ENCODE measurements at places on chromosomes 2 and 18.
A peak's percentile ranks its signal among the peaks of the same experiment; 100 is the strongest.

DNA sequence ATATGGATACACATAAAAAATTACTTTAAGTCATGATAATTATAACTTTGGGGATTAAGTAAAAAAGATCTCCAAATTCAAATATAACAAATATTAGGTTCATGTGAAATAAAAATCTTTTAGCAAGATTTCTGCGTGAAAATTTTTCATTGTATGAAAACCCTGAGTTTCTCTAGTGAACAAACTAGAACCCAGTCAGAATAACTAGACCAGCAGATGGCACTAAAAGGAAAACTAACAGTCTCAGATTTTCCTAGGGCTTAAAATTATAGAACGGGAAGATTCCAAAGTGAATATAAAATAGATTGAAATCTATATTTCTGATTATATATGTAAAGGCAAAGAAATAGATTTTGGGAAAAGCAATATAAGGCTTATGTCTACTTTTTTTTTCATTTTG is 43.3 kb downstream of the TMEM200C start:
- no peak for ATAC-seq

DNA sequence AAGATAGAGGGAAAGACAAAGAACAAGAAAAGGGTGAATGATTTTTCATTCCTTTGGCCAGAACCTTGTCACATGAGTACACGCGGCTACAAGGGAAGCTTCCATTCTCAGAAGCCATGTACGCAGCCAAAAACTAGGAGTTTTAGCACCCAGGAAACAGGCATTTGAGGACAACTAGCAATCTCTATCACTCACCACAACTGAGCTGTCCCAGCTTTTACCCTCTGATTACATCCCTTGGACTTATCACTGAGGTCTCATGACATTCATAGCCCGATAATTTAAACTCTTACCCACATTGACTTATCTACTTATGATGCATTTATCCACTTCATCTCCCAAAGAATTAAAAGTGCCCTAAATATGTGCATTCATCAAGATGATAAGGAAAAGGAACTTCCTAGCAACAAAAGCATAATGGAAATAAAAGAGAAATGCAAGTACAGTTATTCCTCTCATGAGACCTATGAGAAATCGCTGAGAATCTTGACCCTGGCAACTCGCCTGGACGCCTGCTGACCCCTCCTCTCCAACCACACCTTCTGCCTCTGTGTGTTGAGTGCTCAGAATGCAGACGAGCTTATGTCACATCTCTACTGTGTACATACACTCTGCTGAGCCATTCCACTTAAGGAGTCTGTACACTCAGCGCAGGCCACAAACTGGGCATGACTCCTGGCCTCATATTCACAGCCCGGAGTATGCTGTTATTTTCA is 28.7 kb upstream of the MFSD6 start:
- no peak for ATAC-seq

DNA sequence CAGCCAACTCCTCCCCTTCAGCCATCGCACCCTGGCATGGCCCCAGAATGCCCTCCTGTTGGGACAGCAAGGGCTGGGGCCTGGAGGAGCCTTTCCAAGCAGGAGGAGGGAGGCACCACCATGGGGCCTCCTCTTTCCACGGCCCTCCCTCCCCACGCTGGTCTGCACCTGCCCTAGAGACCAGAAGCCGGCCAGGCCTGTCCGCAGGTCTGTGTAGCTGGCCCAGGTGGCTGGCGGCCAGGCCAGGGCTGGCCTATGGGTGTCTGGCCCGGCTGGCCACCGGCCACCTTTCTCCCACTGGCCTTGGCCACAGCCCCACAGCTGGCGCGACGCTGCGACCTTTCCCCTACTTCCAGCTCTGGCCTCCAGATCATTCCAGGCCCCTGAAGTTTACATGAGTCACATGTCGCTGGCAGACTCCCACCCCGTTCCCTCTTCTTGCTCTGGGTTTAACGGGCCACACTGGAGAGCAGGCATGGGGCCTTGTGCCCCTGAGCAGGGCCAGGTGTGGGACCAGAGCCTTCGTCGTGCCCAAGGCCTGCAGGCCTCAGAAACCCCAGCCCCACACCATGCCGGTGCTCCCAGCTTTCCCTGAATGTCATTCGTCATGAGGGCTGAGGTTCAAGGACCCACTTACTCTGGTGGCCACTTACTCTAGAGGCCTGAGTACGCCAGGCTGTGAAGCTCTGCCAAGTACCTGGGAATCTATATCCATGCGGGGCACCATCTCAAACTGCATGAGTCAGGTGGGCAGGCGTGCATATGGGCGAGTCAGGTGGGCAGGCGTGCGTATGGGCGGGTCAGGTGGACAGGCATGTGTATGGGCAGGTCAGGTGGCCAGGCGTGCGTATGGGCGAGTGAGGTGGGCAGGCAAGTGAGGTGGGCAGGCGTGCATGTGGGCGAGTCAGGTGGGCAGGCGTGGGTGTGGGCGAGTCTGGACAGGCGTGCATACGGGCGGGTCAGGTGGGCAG is 33.3 kb upstream of the KLF11 start:
- no peak for ATAC-seq

GRCh38 chr18:52979892-52980291 is 639.9 kb downstream of the DCC start:
- ATAC-seq = no peak

GRCh38 chr18:9913526-9914333 is at the start of gene VAPA:
TSS of gene VAPA (plus strand) at chr18:9914016. CDS start at chr18:9914257, 241 bp downstream.
- ATAC-seq = peak; percentile 84

GRCh38 chr2:37447446-37447845 is 103.0 kb downstream of the QPCT start:
- ATAC-seq = no peak

- no peak for ATAC-seq
Observed at GRCh38 chr2:44635725-44636124, 274.0 kb downstream of the CAMKMT start.

GRCh38 chr2:172931256-172931894 is 144.3 kb upstream of the MAP3K20 start:
- ATAC-seq = no peak

GRCh38 chr18:37546651-37547050 is 18.9 kb downstream of the CELF4 start:
- ATAC-seq = no peak

- ATAC-seq = no peak
Observed at GRCh38 chr2:61193670-61194561, 31.9 kb downstream of the C2orf74 start.

GRCh38 chr2:179655627-179656026 is 205.8 kb downstream of the ZNF385B start:
- ATAC-seq = no peak

- ATAC-seq = no peak
Observed at GRCh38 chr2:143787674-143788073, 658.5 kb downstream of the ARHGAP15 start.

GRCh38 chr2:231568098-231568784 is 24.4 kb upstream of the TEX44 start:
- ATAC-seq = no peak

DNA sequence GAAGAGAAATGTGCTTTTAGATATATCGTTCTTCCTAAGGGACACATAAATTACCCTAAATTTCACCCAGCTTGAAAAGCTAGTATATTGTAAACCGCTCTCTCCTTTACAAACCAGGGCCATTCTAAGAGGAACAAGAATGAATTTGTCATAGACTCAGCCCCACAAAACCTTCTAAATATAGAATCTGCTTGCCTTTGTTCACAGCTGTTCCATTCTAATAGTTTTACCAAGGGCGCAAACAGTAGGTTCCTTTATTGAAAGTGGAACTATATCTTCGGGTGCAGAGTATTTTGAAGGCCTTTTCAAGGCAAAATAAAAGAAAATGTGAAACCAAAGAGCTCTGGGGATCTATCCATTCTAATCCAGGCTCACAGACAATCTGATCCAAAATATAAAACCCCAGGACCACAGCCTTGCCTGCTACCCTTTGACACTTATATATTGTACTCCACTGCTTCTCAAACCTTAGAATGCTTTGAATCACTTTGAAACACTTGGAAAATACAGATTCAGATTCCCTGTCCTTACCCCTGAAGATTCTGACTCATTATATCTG is 316.8 kb downstream of the PAX3 start:
- no peak for ATAC-seq

DNA sequence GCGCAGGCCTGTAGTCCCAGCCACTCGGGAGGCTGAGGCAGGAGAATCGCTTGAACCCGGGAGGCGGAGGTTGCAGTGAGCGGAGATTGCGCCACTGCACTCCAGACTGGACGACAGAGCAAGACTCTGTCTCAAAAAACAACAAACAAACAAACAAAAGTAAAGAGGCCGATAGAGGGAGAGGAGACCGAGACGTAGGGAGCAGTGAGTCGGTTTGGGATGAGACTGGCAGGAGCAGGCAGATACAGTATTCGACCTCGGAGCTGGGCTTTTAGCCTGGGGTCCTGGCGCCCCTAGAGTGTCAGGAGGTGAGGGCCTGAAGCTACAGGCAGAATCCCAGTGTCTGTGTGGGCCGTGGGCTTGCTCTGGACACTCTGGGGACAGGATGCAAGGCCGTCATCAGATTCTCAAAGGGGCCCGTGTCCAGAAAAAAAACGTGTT is 51.2 kb downstream of the SLC4A1AP start:
- no peak for ATAC-seq

DNA sequence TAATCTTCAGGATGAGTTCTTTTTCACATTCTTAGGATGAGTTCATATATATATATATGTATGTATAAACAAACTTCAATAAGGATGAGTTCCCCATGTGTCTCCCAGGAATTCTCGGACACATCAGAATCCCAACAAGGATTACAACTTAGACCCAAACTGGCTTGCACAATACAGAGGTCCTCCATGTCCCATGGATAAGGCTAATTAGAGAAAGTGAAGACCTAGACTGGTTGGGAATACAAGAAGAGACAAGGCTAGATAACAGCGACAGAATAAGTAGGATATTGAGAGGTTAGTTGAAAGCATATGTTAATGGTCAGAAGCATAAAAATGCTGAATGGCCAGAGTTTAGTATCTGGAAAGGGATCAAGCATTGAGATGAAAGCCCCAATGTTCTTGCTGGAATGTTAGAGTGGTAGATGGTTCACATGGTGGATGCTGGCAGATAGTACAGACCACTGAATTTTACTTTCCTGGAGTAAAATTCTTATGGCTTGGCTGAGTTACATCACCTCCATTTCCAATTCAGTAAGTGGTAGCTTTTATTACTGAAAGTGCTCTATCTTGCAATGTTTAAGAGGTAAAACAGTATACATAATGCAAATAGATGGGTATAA is 154.9 kb upstream of the EPHA4 start:
- ATAC-seq = peak; percentile 36

DNA sequence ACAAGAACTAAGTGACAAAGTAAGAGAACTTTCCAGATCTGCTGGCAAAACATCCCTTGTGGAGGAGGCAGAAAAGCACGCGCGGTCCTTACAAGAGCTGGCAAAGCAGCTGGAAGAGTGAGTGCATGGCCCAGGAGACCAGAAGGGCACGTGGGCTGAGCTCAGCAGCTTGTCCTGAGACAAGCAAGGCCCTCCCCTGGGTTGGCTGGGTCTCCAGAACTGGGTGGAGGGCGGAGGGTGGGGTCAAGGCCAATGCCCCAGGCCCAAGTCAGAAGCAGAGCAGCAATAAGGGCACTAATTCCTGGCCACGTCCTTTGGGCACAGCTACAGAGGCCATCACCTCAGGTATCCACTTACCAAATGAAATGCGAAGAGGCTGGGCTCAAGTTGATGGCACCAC is 110.6 kb upstream of the TTC39C start:
- no peak for ATAC-seq

DNA sequence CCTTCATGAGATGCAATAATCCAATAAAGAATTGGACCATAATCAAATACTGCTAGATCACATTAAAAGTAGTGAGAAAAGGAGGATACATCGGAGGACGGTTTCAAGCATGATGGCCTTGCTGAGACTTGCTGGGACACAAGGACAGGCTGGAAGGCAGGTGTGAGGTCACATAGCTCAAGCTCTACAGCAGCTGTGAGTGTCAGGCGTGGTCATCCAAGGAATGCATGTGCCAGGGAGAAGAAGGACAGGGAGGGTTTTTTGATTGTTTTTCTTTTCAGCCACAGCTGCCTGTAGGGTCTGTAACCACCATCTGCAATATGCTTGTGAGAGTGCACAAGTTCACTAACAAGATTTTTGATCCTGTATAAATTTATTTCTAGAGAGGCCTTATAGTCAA is 57.6 kb downstream of the BMP10 start:
- no peak for ATAC-seq

GRCh38 chr2:146370826-146371225 is 1474.0 kb upstream of the ACVR2A start:
- no peak for ATAC-seq

DNA sequence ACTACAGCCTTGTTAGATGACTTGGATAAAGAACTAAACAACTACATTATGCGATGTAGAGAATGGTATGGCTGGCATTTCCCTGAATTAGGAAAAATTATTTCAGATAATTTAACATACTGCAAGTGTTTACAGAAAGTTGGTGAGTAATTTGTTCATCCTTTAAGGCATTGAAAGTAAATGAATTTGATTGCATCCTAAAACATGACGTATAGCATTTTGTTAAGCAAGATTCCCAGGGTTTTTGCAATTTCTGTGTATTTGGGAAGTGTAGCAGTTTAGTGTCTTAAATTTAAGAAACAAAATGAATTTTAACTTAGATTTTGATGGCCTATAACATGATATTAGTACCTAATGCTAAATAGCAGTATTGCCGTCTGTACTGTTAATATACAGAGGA is 24.8 kb downstream of the NOP58 start:
- no peak for ATAC-seq
